CMK (cell line): ENCODE measurements at places on chromosomes 5 and 9.

- no peak for DNase-seq
Measured at GRCh38 chr5:177362610-177363507, 5.1 kb downstream of the RGS14 start.

DNA sequence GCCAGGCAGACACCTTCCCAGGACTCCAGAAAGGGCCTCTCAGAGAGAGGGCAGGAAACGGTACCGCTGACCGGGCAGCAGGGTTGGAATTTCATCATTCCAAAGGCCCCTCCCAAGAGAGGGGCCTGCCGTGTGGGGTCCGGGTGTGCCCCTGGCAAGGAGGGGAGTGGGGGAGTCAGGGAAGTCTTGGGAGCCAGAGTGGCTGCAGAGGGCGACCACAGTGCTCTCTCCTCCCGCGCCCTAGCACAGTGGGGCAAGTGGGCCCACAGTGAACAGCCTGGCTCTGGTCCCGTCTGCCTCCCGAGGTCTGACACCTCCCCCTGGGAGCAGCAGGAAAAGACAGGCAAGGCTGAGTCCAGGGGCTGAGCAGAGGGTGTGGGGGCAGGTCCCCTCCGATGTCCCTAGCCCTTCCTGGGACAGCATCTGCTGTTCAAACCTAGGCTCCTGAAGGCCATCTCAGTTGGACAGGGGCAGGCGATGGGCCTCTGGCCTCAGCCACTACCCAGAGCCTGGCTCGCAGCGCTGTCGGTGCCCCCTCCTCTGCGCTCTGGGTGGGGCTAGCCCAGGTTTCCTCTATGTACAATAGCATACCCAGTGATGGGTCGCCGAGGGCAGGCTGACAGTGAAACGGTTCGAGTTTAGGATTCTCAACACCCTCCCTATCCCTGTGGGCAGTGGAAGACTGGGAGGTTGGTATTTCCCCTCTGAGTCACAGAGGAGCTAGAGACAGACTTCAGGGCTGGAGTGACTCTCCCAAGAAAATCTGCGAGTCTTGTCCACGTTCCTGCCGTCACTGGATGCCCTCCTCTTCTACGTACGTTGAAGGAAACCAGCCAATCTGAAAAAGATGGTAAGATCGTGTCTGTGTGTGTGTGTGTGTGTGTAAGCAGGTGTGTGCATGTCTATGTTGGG is 25.4 kb upstream of the SARDH start:
- DNase-seq = no peak

GRCh38 chr5:80620211-80620610 is 34.2 kb upstream of the MSH3 start:
- DNase-seq = no peak

DNA sequence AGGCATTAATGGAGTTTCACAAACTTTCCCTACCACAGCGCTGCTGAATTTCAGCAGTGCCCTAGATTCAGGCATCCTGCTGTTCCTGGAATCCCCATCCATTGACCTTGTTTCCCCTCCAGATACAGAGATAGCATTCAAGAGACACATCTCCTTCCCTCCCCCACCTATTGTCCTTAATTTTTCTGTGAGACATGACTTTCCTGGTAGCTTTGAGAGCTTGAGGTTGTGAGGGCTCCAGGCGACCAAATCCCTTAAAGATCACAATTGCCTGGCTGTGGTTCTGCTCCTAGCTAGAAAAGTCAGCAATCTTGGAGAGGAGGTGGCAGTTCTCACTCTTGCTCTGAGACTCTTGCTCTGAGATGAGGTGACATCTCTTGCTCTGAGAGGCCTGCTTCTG is 48.0 kb downstream of the PRR16 start:
- DNase-seq = no peak

GRCh38 chr5:172485511-172486202 is 31.3 kb upstream of the SH3PXD2B start:
- DNase-seq = no peak

- DNase-seq = no peak
Measured at GRCh38 chr5:15132816-15133405, 261.3 kb upstream of the ANKH start.

GRCh38 chr9:456365-456764 is 241.7 kb downstream of the DOCK8 start:
- DNase-seq = no peak

DNA sequence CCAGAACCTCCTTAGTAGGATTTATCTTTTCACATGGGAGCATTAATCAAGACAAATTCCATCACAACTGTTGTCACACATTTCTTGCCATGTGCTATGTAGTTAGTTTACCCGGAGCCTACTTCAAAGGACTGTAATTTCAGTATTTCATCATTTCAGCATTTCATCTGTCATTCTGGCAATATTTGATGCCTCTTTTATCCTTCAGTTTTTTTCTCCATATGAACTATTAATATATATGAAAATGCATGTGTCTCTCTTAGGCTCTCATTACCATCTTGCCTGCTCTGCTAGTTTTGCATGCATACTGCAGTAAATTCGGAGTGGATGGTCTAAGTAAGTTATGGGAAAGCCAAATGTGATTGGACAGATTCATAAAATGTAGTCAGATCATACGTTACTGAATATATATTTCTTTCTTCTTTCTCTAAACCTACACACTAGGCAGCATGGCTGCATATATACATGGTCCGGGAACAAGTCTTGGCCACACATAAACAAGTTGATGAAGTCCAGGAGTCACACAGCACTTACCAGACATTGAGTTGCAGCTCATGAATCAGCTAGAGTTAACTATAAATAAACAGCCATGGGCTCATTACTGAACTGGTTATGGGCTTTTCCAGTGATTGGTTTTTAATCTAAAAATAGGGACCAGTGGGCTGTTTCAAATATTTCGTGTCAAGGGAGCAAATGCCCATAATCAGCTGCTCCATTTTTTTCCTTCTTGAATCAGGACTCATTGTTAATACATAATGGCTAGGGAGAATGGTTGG is 46.6 kb downstream of the SPATA31D1 start:
- no peak for DNase-seq

- no peak for DNase-seq
Measured at GRCh38 chr9:114184071-114184470, 28.7 kb downstream of the COL27A1 start.

DNA sequence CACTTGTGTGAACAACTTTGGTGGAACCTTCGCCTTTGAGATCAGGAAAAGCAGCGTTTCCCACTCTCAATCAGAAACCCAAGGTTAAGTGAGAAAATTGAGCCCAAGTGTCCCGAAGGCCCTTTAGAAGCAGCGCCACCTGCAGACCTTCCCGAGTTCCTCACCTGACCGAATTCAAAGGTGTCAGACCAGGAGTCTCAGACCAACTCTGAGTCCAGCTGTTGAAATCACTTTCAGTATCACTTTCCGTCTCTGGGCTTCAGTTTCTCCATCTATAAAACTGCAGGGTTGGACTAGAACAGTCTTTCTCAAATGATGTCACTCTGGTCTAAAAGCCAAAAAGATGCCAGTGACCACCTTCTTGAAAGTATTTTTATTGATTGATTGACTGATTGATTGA is 31.7 kb upstream of the GRHPR start:
- DNase-seq = no peak

- DNase-seq = no peak
Measured at GRCh38 chr5:1648806-1649205, 125.0 kb upstream of the LPCAT1 start.

DNA sequence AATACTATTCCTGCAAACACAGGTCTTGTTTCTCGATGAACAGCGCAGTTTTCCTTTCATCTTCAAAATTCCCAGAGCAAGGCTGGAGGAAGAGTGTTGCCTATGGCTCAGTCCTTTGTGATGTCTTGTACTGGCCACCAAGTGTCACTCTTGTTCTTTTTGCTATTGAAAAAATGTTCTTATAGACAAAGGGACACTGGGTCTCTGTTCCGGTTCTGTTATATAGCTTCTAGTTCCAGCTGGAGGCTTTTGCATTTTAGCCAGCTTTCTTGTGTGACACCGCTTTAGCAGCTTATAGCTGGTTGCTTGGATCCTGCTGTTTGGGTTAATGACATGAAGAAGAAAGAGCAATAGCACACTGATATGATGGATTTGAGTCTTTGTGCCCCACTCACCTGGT is 343.7 kb upstream of the KCNN2 start:
- no peak for DNase-seq

DNA sequence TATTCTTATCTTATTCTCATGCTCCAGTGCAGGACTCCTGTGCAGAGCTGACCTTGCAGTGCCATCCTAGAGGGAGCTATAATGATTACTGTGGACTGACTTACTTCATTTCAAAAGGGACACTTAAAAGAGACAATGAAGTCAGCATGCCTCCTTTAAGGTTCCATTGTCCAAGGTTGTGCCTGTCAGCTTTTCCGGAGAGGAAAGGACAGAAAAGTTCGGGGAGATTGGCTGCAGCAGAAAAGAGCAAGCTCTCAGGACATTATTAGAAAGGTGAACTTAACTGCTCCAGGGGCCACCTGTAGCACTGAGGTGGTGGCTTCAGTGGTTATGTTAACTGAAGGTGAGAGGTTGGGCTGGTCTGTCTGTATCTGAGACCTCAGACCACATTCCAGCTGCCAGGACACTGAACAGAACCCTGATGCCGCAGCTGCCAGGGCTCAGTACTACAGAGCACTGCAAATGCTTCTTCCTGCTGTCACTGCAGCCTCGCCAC is 112.9 kb downstream of the ST8SIA4 start:
- no peak for DNase-seq

DNA sequence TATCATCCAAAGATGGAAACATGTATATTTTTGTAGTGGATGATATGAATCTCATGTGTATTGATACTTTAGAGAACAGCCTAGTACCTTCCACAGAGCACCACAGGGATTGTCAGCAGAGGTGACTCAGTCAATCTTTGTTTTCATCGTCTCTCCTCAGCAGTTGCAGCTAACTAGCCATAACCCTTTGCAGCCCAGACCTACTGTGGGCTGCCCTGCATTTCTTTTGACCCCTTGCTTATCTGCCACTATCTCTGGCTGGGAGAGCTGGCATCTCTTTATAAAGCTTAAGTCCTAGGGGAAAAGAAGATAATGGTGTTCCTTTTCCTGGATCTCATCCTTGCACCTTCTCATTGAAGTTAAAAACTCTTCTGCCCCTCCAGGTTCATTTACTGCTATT is 28.7 kb downstream of the HMGCR start:
- DNase-seq = no peak
